ENCODE measurements at places on chromosomes 1 and 21.
A peak's percentile ranks its signal among the peaks of the same experiment; 100 is the strongest.

- no peaks in the 10 kb centered on the region for H3K4me1 ChIP-seq
- no peak overlapping the region for H3K4me3 ChIP-seq
- no peak for DNase-seq
- H3K27ac ChIP-seq: no peak overlapping the region
- no peaks in the 10 kb centered on the region for H3K27me3 ChIP-seq
- no peaks in the 10 kb centered on the region for H3K36me3 ChIP-seq
Observed at GRCh38 chr1:233253832-233254331, 41.6 kb downstream of the PCNX2 start.

GRCh38 chr1:216020743-216021345 lies 402.4 kb downstream of the USH2A start:
- no peaks in the 10 kb centered on the region for H3K36me3 ChIP-seq
- H3K27me3 ChIP-seq: no peaks in the 10 kb centered on the region
- no peak overlapping the region for H3K4me3 ChIP-seq
- H3K4me1 ChIP-seq: no peaks in the 10 kb centered on the region
- no peak overlapping the region for H3K27ac ChIP-seq
- DNase-seq: no peak

DNA sequence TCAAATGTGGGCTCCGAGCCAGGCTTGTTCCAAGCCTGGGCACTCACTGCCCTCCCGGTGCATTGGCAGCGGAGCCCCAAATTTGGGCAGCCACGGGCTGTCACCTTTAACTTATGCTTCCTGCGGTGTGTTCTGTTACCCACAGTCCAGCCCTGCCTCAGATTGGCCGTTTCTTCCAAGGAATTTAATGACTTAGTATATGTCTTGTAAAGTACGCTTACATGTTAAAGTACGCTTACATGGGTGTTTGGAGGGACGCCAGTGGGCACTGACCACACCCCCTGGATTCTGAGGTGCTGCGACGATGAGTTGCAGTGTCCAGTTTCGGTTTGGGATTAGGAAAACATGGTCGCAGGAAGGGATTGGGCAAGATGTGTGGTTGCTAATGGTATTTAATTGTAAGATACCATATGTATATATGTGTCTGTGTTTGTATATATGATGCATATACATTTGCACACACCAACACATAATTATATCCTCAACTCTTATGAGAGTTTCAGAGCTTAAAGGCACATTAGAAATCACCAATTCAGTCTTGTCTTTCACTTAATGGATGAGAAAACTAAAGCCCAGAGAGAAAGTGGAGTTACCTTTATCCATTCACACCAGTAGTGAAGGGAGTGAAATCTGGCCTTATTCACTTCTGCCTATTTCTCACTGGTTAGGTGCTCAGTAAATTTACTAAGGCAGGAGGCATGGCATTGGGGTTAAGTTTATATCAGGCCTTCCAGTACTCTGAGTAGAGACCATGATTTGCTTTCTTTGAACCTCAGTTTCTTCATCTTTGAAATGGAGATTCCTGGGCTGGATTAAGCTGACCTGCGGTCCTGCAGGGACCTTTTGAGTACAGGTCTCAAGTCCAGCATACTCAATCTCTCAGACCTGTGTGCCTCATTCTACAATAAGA lies 1.0 kb downstream of the SMYD2 start:
- peak overlapping the region; percentile 60 for H3K4me3 ChIP-seq
- no peaks in the 10 kb centered on the region for H3K36me3 ChIP-seq
- peaks cover 21% of the 10 kb centered on the region for H3K4me1 ChIP-seq
- DNase-seq: peak; percentile 24
- H3K27me3 ChIP-seq: no peaks in the 10 kb centered on the region
- H3K27ac ChIP-seq: no peak overlapping the region

- no peaks in the 10 kb centered on the region for H3K36me3 ChIP-seq
- H3K27ac ChIP-seq: no peak overlapping the region
- H3K4me1 ChIP-seq: peaks cover 6% of the 10 kb centered on the region
- no peak overlapping the region for H3K4me3 ChIP-seq
Observed at GRCh38 chr1:192805832-192806323, 3.0 kb upstream of the RGS2 start.

DNA sequence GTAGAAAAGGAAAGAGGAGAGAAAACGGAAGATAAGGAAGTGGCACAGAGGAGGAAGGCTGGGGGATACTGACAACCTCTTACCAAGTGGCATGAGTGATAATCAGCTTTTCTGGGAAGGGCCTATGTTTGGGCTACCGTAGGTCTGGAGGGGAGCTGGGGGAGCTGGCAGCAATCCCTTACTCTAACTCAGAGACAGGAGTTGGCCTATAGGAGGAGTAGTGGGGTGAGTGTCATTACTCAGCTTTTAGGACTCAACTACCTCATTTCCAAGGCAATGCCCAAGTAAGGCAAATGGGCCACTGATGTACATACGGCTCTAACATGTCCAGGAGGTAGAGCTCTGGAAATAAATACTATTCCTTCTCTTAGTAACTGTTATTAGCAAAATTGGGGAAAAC lies 48.7 kb upstream of the DMRTA2 start:
- no peak overlapping the region for H3K4me3 ChIP-seq
- no peak for DNase-seq
- H3K27ac ChIP-seq: no peak overlapping the region
- H3K27me3 ChIP-seq: no peaks in the 10 kb centered on the region
- H3K4me1 ChIP-seq: no peaks in the 10 kb centered on the region

GRCh38 chr1:62361431-62361830 lies 42.2 kb upstream of the KANK4 start:
- H3K4me1 ChIP-seq: no peaks in the 10 kb centered on the region
- no peak overlapping the region for H3K4me3 ChIP-seq
- no peaks in the 10 kb centered on the region for H3K27me3 ChIP-seq
- H3K36me3 ChIP-seq: no peaks in the 10 kb centered on the region

DNA sequence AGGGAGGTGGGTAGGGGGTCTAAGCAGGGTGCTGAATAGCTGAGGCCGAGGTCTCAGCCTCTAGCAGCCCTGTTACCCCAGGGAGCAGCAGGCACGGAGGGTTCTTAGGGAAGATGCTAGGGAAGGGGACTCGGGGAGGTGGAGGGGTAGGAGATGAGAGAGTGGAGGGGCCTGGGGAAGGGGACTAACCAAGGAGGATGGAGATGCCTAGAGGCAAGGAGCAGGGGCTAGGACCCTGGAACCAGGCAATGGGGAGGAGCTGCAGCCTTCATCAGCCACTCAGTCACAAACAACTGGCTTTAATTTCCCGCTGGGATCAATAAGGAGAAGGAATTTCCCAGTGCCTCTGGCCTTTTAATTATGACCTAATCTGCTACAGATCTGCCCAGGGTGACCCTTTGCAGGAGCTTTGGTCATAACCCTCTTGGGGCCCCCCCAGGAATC lies 2.9 kb upstream of the CRABP2 start:
- no peak overlapping the region for H3K4me3 ChIP-seq
- no peak overlapping the region for H3K27ac ChIP-seq
- peaks cover 16% of the 10 kb centered on the region for H3K4me1 ChIP-seq
- peaks cover 50% of the 10 kb centered on the region for H3K27me3 ChIP-seq
- H3K36me3 ChIP-seq: no peaks in the 10 kb centered on the region
- no peak for DNase-seq

DNA sequence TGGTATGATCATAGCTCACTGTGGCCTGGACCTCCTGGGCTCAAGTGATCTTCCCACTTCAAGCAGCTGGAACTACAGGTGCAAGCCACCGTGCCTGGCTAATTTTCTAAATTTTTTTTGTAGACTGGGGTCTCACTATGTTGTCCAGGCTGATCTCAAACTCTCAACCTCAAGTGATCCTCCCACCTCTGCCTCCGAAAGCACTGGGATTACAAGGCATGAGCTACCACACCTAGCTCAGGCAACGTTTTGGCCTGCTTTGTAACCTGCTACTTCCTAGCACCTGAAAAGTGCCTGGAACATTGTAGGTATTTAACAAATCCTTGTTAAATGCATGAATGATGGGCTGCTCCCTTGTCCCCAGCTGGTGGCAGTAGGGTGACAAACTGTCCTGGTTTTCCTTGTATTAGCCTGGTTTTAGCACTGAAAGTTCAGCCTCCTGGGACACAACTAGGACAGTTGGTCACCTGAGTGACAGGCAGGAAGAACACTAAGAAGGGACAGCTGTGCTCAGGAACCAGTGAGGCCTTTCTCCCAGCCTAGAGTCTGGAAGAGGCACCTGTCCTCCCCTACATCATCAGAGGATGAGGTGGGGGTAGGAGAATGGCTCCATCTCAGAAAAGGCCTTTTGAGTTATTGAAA lies 88.5 kb upstream of the CD34 start:
- H3K27ac ChIP-seq: no peak overlapping the region
- H3K4me3 ChIP-seq: no peak overlapping the region
- no peaks in the 10 kb centered on the region for H3K27me3 ChIP-seq
- no peaks in the 10 kb centered on the region for H3K36me3 ChIP-seq

GRCh38 chr1:183346276-183346732 lies 71.9 kb downstream of the NMNAT2 start:
- H3K27ac ChIP-seq: no peak overlapping the region
- H3K4me1 ChIP-seq: no peaks in the 10 kb centered on the region
- peak; percentile 10 for DNase-seq
- H3K36me3 ChIP-seq: no peaks in the 10 kb centered on the region

DNA sequence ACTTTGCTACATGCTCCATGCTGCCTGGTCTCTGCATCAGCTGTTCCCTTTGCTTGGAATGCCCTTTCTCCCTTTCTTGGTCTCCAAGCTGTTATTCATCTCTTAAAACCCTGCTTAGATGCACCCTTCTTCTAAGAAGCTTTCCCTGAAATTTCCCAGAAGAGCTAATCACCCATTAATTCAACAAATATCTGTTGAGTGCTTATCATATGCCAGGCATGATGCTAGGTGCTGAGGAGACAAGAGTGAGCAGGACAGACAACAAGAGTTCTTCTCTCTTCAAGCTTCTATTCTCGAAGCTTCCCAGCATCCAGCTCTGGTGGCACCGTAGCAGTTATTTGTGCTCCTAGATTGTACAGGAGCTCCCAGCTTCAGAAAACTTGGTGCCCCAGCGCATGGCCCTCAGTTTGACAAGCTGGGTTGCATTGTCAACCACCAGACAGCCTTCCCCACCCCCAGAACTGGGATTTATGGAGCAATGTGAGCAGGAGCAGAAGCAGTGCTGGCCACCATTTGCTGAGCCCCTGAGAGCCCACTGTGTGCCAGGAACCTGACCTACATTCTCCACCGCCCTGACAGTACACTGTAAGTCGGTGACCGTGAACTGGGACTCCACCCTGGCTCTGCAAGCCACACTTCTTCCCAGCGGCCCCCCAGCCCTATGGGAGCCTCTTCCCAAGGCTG lies 68.0 kb upstream of the ACOT11 start:
- H3K27ac ChIP-seq: no peak overlapping the region
- no peaks in the 10 kb centered on the region for H3K36me3 ChIP-seq
- no peaks in the 10 kb centered on the region for H3K4me1 ChIP-seq
- no peak for DNase-seq
- H3K27me3 ChIP-seq: 0 out of 2 replicates have a peak, but pooled peaks cover 6% of the 10 kb centered on the region
- no peak overlapping the region for H3K4me3 ChIP-seq

DNA sequence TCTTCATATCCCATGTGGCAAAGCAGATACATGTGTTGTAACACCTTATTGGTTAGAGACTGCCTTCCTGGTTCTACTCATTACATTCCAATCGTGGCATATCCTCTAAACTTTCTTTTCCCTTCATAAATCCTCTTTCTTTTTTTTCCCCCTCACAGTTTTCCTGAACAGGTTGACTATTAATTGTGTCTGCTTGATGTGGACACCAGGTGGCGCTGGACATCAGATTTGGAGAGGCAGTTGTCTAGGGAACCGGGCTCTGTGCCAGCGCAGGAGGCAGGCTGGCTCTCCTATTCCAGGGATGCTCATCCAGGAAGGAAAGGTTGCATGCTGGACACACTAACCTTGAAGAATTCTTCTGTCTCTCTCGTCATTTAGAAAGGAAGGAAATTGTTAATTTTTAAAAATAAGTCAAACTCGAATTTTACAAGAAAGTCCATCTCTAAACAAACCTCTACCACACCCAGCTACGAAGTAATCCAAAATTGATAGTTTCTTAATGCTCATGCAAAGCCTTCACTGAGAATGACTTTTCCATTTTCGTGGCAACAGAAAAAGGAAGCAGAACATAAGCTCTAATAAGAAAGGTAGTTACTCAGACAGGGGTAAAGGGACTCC lies 59.4 kb upstream of the ASB17 start:
- H3K4me1 ChIP-seq: no peaks in the 10 kb centered on the region
- H3K4me3 ChIP-seq: no peak overlapping the region
- DNase-seq: peak; percentile 53
- no peaks in the 10 kb centered on the region for H3K36me3 ChIP-seq
- no peak overlapping the region for H3K27ac ChIP-seq

GRCh38 chr1:209354840-209355165 lies 228.7 kb upstream of the CAMK1G start:
- no peaks in the 10 kb centered on the region for H3K27me3 ChIP-seq
- H3K4me1 ChIP-seq: no peaks in the 10 kb centered on the region
- no peak overlapping the region for H3K27ac ChIP-seq
- H3K36me3 ChIP-seq: no peaks in the 10 kb centered on the region
- DNase-seq: no peak
- no peak overlapping the region for H3K4me3 ChIP-seq

DNA sequence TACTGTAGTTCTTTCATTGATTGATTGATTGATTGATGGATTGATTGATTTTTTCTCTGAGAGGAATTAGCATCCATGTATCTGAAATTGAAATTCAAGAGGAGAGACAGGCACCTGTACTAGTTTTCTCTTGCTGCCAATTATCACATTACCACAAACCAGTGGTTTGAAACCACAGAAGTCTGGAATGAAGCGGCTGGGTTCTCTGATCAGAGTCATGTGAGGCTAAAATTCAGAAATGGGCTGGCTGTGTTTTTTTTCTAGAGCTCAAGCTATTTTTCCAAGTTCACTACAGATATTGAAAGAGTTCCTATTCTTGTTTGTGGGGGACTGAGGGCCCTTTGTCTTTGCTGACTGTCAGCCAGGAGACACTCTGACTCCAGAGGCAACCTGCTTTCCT lies 10.0 kb downstream of the NBPF3 start:
- no peaks in the 10 kb centered on the region for H3K36me3 ChIP-seq
- 0 out of 2 replicates have a peak, but pooled peaks cover 3% of the 10 kb centered on the region for H3K4me1 ChIP-seq
- H3K4me3 ChIP-seq: no peak overlapping the region
- no peak overlapping the region for H3K27ac ChIP-seq
- DNase-seq: no peak

GRCh38 chr1:62237950-62238374 lies 43.3 kb downstream of the L1TD1 start:
- DNase-seq: no peak
- H3K27ac ChIP-seq: no peak overlapping the region
- no peaks in the 10 kb centered on the region for H3K27me3 ChIP-seq
- H3K4me3 ChIP-seq: no peak overlapping the region
- H3K4me1 ChIP-seq: no peaks in the 10 kb centered on the region

- DNase-seq: peak; percentile 44
- no peaks in the 10 kb centered on the region for H3K36me3 ChIP-seq
- no peaks in the 10 kb centered on the region for H3K27me3 ChIP-seq
Observed at GRCh38 chr1:98405581-98406074, 255.9 kb upstream of the SNX7 start.

GRCh38 chr1:157240495-157241184 lies 102.4 kb upstream of the ETV3 start:
- no peaks in the 10 kb centered on the region for H3K27me3 ChIP-seq
- no peaks in the 10 kb centered on the region for H3K4me1 ChIP-seq
- no peak overlapping the region for H3K4me3 ChIP-seq
- no peak for DNase-seq

GRCh38 chr1:25695090-25695770 lies 78.6 kb downstream of the MAN1C1 start:
- H3K27ac ChIP-seq: no peak overlapping the region
- no peak overlapping the region for H3K4me3 ChIP-seq
- no peaks in the 10 kb centered on the region for H3K36me3 ChIP-seq
- no peaks in the 10 kb centered on the region for H3K27me3 ChIP-seq
- 0 out of 2 replicates have a peak, but pooled peaks cover 4% of the 10 kb centered on the region for H3K4me1 ChIP-seq

Data from MM.1S (cell line).